ENCODE measurements at places on chromosomes 11 and 22.

GRCh38 chr22:44307509-44308169 lies 5.1 kb downstream of the SHISAL1 start:
- no peak for DNase-seq

GRCh38 chr22:46539169-46539568 lies 1.7 kb upstream of the CELSR1 start:
- DNase-seq, result no peak

DNA sequence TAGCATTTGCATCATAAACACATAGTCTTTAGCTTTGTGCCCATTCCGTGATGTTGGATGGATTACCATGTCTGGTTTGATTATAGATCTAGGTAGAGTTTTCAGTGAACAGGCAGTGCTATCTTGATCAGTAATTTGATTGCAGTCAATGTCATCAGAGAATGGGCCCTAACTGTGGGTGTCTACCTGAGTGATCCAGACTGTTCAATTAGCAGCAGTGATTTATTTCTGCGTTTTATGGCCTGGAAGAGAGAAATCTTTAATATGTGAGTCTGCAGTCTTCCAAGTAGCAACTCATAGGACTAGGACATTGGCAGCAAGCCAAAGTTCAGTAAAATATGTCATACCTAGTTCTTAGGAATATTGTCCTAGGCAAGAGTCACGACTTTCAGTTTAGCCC lies 80.3 kb downstream of the CASP12 start:
- no peak for DNase-seq

DNA sequence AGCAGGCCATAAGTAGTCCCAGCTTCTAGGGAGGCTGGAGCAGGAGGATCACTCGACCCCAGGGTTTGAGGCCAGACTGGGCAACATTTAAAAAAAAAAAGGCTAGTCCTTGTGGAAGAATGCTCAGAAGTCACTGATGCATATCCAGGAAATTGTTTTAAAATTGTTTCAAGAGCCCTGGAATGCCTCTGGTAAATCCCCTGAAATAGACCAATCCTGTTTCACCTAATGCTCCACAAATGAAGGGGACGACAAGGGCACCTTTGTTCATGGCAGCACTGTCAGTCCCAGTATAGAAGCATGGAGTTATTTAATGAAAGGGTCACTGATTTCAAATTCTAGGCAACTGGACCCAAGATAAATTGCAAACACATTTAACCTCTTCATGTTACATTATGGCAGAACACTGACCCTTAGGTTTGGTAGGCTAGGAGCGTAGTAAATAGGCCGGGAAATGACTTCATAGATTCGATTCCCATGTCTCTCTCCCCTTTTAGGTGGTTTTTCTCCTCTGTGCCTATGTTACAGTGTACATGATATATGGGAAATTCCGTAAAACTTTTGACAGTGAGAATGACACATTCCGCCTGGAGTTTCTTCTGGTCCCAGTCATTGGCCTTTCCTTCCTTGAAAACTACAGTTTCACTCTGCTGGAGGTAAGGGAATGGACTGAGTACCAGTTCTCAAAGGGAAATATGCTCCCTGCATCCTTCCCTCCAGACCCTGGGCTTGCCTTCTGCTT lies 11.4 kb downstream of the KDELR3 start:
- DNase-seq, result no peak

DNA sequence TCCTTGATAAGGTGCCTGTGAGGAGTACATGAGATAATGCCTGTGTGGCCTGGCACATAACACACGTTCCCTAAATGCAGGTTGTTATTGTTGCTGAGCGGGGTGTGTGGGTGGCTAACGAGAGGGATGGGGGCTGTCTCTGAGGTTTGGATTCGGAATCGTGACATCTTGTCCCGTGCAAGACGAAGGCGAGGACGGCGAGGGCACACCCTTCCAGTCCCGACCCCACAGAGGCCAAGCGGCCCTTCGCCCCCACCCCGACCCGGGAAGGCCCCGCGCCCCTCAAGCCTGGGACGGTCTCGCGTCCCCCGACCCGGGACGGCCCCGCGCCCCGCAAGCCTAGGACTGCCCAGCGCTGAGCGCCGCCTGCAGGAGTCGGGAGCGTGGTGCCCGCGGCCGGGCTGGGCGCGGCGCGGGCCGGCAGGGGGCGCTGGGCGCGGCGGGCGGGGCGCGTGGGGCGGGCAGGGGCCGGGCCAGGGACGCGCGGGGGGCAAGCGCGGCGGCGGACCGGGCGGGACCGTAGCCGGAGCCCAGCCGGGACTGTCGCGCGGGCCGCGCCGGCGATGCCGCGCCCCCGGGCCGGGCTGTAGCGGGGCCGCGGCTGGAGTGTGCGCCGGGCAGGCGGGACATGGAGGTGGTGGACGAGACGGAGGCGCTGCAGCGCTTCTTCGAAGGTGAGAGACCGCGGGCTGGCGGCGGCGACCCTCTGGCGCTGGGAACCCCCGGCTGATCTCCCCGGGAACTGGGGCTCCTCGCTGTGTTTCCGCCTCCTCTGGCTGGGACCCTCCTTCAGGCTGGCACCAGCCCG lies at the start of gene MYRF:
Gene MYRF, plus strand, starts transcription at position 520 of the 808 bp plus-strand sequence. Its CDS starts 109 bp downstream, at position 629.
- DNase-seq, result peak; percentile 41

DNA sequence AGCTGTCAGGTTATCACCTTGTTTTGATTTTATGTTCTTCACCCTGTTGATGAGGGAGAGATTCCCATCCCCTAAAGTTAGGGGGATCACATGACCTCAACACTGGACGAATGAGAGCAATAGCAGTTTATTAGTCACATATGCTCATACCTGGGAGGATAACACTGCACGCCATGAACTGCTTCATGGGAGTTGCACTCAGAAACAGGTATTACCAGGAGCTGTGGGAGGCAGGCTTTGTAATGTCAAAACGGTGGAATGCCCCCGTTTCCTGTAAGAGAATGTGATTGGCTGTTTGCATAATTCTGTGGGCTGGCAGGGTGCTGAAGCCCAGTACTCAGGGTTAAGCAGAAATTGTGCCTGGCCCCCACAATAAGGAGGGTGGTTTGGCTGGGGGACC lies 3.2 kb upstream of the THY1 start:
- DNase-seq, result no peak

DNA sequence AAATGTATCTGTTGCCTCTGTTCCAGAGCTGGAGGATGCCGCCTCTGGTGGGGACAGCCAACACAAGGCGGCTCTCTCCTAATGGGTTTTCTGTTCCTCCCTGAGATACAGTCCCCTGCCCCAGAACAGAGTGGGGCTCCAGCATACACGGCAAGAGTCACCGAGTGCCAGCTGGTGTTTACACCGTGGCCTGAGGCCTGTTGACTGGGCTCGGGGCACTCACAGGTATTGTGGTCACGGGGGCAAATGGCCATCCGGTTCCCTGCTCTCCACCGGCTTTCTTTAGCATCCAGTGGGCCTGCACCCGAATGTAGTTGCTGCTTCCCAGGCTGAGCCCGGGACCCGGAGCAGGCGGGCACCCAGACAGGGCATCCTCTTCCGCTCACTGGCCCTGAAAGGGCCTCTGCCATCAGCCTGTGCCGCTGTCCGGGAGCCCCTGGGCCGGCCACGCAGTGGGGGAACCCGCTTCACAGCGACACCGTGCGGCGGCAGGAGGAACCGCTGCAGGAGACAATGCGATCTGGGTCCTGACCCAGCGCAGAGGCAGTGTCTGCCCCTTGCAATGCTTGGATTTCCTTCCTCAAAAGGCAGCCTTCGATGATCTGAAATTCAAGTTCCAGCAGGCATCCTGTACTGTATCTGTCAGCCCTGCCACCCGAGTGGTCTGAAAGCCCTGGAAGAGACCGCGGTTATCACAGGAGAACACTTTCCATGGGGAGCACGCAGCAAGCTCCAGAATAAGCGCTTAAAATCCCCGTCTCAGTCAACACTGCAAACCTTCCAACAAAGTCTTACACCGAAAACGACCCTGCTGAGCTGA lies 859 bp upstream of the KRTAP5-5 start:
- peak; percentile 30 for DNase-seq

DNA sequence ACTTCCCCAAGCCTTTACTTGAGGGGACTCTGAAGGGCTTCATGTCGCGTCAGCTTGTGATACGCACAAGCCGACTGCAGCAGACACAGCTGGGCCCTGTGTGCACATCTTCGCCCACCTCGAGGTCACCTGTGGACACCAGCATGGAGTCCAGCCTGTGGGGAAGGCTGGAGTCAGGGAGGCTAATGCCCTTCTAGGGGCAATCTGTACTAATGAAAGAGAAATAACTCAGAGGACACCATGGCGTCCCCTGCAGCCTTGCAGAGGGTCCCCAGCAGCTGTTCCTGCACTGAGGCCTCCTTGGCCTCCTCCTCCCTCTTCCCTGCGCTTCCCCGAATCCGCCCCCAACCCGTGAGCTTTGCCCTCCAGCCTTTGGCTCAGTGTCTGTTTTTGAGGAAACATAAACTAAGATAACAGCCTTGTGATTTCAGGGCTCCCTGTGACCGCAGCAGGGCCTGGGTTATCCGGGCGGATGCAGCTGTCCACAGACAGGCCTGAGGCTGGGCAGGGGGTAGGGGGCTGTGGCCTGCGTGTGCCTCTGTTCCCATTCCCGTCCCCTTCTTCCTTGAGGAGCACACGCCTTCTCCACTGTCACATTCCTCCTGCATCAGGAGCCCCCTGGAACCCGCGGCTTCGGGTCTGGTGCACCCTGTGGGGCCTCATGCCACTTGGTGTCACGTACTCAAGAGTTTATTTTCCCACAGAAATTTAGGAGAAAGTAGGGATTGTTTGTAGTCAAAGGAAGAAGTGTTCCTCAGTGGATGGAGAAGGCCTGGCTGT lies 25.0 kb downstream of the KRTAP5-5 start:
- no peak for DNase-seq

DNA sequence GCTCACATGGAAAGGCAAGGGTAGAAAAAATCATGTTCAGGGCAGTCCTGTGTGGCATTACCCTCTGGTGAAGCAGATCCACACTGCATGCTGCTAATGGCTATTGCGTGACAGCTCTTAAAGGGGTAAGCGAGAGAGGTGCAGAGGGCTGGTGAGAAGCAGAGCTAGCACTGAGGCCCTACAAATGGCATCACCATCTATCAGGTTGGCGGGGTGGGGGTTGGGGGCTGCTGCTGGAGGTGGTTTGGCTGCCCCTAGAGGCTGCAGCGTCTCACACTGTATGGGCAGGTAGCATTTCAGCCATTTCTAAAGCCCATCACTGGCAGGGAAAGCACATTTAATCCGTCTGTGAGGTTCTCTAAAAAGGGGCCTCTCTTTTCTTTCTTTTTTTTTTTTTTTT lies 16.9 kb upstream of the TMA7B start:
- DNase-seq, result no peak

DNA sequence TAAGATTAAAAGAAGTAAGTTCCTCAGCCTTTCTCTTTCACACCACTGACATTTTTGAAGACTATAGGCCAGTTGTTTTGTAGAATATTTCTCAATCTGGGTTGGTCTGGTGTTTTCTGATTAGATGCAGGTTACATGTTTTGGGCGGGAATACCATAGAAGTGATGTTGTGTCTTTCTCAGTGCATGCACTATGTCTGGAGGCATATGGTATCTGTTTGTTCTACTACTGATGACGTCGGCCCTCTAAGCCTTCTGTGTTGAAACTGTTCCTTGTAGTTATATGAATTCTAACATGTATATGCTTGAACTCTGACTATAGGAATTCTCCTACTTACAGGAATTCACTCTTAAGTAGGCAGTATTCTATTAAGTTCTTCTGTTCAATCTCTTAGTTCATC lies 21.6 kb downstream of the ZFTA start:
- no peak for DNase-seq

GRCh38 chr11:131980199-131980598 lies 609.8 kb downstream of the NTM start:
- DNase-seq, result no peak

- no peak for DNase-seq
These were observed 16.1 kb downstream of the MUC5B start for GRCh38 chr11:1238767-1239595.

Measured in effector CD8-positive, alpha-beta T cell (primary cell).